Mesenteric fat pad (tissue), 1 donor: ENCODE measurements at places on chromosomes 1 and 21.

DNA sequence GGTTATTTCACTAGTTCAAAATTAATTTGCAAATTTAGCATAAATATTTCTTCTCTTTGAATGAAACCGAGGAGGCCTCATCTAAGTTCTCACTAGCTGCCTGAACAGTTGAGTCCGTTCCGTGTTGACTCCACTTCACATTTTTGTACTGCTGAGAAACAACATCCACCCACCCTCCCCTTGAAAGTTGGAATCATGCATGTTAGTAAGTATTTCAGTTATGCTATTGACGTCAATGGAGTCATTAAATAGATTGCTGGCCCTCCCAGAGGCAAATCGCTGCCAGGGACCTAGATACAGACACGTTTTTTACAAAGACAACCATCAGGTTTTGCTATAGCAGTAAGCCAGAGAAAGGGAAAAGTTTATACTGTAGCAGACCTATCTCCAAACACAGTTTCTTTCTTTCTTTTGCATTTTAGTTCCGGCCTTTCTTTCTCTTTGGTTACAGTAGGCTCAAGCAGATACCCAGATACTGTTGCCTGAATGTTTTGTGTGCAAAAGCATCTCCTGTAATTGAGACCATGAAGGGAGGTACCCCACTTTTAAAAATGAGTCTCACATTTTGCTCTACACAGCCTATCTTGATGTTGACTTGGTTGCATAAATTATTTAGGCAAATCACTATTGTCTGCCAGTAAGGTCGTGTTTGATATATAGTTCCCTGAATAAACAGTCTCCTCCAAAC lies 262.6 kb upstream of the SGIP1 start:
- no peak for DNase-seq

GRCh38 chr1:97739596-97740103 lies 181.2 kb downstream of the DPYD start:
- no peak for DNase-seq

- DNase-seq: no peak
Measured at GRCh38 chr1:70033266-70033873, 172.0 kb downstream of the LRRC40 start.

DNA sequence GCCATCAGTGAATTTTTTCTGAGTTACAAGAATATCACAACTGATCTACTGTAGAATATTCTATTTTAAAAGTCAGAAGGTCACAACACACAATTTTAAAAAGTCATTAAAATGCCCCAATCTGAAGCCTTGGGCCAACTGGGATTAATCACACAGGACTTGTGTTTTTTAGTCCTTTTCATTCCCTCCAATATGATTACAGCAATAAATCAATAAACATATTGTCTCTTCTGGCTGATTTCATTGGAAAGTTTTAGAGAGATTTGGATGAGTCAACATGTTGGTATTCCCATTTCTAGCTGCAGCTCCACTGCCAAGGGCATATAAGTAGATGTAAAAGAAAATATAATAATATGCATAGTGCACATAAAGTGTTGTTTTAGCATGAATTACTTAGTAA lies 85.8 kb downstream of the NIBAN1 start:
- no peak for DNase-seq

DNA sequence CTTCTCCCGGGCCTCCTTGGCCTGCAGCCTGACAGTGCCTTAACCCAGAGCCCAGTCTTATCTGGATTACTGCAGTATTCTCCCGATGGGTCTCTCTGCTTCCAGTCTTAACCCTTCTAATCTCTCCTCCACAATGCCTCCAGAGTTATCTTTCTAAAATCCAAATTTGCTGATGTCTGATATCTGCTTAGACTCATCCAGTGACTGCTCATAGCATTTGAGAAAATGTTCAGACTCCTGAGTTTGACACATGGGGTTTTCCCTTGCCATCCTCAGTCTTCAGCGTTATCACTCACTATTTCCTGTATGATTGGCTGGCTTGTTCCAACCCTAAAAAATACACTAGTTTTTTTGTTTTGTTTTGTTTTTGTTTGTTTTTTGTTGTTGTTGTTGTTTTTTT lies 102.0 kb downstream of the FMN2 start:
- DNase-seq: no peak

GRCh38 chr1:98048244-98048643 lies 127.4 kb upstream of the DPYD start:
- peak; percentile 87 for DNase-seq

- peak; percentile 68 for DNase-seq
Measured at GRCh38 chr1:48221657-48222056, 859 bp upstream of the SLC5A9 start.
